ENCODE measurements at places on chromosomes 7 and 10.

DNA sequence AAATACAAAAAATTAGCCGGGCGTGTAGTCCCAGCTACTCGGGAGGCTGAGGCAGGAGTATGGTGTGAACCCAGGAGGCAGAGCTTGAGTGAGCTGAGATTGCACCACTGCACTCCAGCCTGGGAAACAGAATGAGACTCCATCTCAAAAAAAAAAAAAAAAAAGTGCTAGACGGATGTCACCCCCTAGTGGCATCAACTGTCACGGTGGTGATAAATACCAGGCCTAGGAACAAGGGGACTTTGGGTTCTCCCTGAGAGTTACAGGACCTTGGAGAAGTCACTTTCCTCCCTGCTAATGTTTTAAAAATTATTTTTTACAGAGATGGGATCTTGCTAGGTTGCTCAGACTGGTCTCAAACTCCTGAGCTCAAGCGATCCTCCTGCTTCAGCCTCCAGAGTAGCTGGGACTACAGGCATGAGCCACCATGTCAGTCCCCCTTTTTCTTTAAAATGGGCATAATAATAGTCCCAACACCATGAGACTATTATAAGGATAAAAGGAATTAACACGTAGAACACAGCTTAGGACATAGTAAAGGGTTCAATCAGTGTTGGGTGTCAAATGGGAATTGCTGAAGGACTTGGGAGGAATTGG is 2.6 kb upstream of the TMEM130 start:
- DNase-seq: peak; percentile 58

- DNase-seq: no peak
Measured at GRCh38 chr7:18675579-18675978, 180.0 kb downstream of the HDAC9 start.

DNA sequence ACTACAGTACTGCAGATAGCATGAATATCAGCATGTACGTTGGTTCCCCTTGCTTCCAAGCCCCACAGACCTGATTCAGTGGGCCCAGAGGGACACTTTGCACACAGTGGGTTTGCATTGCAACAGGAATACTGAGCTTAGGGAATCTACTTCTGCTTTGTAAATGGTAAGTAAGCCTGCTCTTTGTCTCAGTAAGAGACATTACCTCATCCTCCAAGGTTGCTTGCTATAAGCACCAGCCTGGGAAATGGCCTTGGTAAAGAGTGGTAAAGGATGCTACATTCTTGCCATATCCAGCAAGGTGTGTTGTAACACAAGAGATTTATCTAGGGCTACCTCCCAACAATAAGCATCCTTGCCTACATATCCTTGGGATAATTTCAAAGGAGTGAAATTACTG is 730.5 kb downstream of the INHBA start:
- DNase-seq: no peak

DNA sequence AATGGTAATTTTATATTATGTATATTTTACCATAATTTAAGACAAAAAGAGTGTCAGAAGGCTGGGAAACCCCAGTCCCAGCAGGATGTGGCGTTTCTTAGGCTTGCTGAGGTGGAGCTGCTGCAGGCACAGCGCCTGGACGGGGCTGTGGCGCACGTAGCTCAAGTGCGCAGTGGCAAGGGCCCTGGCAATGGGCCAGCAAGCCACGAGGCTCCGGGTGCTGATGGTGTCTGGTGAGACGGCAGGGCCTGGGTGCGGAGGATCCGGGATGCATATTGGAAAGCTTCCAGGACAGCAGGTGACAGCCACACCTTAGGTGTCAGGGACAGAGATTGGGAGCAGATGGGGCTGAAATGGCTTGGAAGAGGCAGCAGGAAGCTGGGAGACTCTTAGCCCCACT is 37.2 kb downstream of the CLEC2L start:
- DNase-seq: peak; percentile 85

- no peak for DNase-seq
Measured at GRCh38 chr10:126331101-126331500, 57.2 kb downstream of the ADAM12 start.

DNA sequence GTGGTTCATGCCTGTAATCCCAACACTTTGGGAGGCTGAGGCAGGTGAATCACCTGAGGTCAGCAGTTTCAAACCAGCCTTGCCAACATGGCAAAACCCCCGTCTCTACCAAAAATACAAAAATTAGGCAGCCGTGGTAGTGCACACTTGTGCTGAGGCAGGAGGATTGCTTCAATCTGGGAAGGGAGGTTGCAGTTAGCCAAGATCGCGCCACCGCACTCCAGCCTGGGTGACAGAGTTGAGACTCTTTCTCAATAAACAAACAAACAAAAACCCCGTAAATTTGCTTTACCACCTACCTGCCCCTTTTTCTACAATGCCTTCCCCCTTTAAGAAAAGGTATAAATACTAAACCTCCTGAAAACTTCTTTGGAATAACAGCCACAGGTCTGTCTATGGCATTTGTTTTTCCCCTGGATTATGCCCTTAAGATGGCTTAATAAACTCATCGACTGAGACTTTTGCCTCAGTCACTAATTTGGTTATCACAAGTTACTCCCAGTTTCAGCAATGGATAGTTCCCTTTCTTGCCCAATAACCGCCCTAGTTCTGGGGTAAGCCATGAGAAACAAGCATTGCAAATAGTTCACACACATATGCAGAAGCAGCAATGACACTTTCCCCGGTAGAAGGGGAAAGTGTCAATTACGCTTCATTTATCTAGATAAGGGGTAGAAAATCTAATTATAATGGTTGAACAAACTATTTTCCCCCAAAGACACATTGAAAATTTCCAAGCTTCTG is 52.8 kb upstream of the SVIL start:
- DNase-seq: no peak

GRCh38 chr10:14822879-14823755 is 14.7 kb downstream of the CDNF start:
- DNase-seq: peak; percentile 48

DNA sequence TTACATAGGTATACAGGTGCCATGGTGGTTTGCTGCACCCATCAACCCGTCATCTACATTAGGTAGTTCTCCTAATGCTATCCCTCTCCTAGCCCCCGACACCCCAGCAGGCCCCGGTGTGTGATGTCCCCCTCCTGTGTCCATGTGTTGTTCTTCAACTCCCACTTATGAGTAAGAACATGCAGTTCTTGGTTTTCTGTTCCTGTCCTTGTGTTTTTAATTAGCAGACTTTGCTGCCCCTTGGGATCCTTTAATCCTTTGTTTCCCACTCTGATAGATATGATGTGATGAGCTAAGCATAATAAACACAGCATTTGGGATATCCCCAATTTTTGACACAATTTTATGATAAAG is 71.1 kb upstream of the PALS2 start:
- DNase-seq: no peak

DNA sequence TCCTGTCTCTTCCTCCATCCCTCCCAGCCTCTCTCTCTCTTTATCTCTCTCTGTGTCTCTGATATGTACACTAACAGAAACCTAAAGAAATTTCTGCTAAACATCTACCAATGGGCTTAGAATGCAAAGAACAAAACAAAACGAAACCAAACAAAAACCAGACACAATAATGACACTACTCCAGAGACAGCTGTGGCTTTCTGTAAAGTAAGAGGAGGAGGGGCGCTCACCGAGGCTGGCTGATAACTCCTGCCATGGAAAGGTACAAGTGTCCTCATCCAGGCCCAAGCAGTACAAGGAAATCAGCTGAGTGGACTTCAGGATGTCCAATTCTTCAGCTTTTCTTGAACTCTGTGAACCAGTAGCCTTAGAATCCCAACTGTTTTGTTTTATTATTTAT is 70.4 kb upstream of the FZD8 start:
- DNase-seq: no peak

- no peak for DNase-seq
Measured at GRCh38 chr10:27743877-27744801, 1.5 kb downstream of the MKX start.

DNA sequence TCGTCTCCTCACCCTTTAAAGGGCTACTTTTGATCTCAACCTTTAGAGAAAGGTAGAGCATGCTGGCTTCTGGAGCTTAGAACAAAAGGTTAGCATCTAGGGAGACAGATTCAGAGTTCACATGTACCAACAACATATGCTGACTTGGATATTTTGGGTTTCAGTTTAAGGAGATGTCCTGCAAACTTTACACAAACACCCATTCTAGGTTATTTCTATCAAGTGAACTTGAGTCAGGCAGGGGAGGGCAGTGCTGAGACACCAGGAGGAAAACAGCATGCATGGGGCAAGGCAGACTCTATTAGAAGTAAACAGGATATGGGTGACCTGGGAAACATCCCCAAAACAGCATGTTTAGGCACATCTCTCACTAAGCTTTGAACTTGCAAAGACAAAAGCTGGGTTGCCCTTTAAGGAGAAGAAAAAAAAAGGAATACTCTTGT is 43.8 kb downstream of the ARL4A start:
- no peak for DNase-seq

GRCh38 chr7:94056796-94057207 is 52.6 kb upstream of the BET1 start:
- DNase-seq: no peak

- no peak for DNase-seq
Measured at GRCh38 chr7:151063212-151063561, 3.8 kb downstream of the SLC4A2 start.

- DNase-seq: peak; percentile 99
Measured at GRCh38 chr7:100271716-100272537, 35.6 kb upstream of the SPDYE3 start.

DNA sequence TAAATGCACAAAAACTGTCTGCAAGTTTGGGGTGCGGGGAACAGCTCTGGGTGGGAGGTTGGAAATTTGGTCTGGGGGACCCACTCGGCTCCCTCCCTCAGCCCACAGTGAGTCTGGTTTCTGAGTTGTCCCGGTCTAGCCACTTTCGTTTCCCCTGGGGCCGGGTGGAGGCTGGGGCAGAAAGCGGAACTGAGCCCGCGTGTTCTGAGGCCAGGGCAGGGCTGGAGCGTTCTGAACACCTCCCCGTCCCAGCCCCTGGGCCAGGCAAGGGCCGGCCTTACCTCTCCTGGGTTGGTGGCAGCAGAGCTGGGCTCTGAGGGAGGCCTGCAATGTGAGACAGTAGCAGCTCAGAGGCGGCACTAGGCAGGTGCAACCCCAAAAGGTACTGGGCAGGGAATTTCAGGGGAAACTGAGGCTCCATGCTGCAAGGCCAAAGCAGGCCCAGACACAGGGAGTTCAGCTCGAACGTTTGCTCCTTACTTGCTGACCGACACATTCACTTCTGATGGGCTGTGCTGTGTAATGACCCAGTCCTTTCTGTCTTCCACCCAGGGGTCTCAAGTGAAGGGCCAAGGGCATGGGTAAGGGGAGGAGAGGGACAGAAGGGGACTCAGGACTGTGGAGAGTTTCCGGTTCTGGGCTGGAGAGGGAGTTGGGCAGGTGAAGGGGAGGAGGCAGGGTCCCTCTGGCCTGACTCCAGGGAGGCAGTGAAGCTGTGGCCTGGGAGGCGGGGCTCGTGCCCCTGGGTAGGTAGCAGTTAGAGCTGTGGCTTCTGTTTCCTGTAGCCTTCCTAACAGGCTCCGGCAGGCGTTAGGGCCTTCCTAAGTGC is 3.0 kb downstream of the IRF5 start:
- DNase-seq: no peak

- DNase-seq: no peak
Measured at GRCh38 chr10:92404612-92405418, 113.8 kb downstream of the MARCHF5 start.

- no peak for DNase-seq
Measured at GRCh38 chr10:23975431-23975830, 233.5 kb upstream of the KIAA1217 start.

- DNase-seq: no peak
Measured at GRCh38 chr10:120460776-120461175, 3.7 kb downstream of the PLPP4 start.

DNA sequence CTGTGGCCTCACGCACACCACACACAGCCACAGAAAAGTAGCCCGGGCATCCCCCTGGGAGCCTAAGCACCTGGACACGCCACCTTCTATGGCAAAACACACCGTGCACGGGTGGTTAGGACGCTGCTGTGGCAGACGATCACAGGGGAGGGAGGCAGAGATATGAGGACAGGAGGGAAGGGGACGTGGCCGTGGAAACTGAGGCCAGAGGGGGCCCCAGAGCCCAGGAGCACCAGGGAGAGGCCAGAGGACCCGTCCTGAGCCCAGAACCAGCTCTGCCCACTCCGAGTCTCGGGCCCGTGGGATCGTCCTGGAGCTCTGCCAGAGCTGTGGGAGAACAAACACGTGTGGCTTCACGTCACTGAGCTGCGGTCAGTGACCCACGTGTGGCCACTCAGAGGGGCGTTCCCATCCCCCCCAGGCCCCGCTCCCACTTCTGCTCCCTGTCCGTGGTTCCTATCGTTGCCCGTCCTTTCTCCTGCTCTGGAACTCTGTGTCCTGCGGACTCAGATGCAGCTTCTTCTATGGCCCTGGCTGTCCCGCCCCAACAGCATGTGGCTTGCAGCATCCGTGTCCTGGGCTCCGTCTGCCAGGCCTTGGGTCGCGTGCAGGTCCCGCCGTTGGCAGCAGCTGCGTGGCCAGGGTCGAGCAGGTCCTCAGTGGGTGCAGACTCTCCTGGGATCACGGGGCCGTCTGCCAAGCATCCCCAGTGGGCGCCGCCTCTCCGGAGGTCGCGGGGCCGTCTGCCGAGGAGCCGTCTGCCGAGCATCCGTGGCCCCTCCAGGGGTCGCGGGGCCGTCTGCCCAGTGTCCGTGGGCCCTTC is 31.0 kb downstream of the GET4 start:
- no peak for DNase-seq

- no peak for DNase-seq
Measured at GRCh38 chr7:81004098-81004497, 85.2 kb upstream of the SEMA3C start.

DNA sequence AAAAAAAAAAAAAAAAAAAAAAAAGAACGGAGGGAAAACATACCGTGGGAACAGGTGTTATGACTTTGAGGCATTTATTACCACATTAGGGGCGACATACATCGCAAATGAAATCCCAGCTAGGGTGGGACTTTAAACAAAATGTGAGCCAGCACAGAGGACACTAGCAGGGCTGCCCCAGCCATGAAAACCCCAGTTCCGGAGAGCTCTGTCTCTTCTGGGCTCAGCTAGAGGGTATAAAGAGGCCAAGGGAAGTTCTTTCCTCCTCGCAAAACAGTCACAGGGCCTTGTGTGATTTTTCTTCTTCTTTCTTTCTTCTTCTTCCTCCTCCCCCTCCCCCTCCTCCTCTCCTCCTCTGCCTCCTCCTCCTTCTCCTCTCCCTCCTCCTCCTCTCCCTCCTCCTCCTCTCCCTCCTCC is 59.9 kb upstream of the ECHDC3 start:
- no peak for DNase-seq

- DNase-seq: no peak
Measured at GRCh38 chr10:3136336-3136735, 36.2 kb downstream of the PITRM1 start.

GRCh38 chr7:93150200-93150835 is 2.1 kb upstream of the SAMD9L start:
- no peak for DNase-seq

GRCh38 chr10:24299578-24300260 is 90.8 kb downstream of the KIAA1217 start:
- DNase-seq: no peak
